Head of caudate nucleus (tissue), 42 donors: ENCODE measurements at places on chromosomes 1 and 21.

DNA sequence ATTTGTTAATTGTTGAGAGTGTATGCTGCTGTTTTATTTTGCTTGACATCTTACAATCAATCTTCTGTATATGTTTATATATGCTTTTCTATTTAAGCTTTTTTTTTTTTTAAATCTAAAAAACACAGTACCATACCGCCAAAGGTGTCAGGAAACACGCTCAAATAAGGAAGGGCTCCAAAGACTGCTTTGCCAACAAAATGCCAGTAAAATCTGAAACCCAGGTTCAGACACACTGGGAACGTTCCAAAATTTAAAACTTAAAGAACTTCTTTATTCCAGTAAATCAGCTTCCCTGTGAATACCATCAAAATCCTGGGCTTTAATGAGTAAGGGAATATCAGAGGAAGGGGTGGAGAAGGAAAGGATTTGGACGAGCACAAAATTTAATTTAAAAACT lies 87.3 kb downstream of the SIM2 start:
- DNase-seq = no peak

DNA sequence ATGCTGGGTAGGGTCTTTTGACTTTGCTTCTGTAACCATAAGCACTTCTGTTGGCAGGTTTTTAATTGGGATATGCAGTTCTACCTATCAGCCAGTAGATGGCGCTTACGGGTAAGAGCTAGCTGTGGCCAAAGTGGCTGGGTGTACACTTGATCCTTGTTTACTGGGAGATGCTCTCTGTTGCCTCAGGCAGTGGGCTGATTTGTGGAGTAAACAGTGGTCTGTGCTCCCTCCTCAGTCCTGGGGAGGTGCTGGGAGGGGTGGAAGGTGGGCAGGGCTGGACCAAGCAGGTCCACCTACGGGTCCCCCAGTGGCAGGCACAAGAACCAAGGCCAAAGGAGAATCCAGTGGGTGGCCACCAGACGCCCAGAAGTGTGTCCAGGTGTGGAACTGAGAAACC lies 43.4 kb downstream of the RALGPS2 start:
- no peak for DNase-seq

- DNase-seq = no peak
These were observed 36.0 kb downstream of the ATP1A1 start for GRCh38 chr1:116408803-116409720.

DNA sequence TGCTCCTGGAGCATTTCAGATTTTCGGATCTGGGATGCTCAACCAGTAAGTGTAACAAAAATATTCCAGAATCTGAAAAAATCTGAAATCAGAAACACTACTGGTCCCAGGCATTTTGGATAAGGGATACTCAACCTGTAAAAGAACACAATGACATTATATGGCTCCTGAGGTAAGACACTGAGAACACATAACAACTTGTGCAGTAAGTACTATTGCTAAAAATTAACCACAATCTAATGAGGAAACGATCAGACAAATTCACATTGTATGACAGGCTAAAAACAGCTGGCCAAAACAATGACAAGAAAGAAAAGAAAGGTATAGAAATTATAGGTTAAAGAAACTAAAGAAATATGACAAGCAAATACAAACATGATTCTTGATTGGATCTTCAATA lies 54.9 kb downstream of the LTN1 start:
- DNase-seq = no peak
